Right ventricle myocardium inferior (tissue), 1 donor: ENCODE measurements at places on chromosomes 5 and 9.

DNA sequence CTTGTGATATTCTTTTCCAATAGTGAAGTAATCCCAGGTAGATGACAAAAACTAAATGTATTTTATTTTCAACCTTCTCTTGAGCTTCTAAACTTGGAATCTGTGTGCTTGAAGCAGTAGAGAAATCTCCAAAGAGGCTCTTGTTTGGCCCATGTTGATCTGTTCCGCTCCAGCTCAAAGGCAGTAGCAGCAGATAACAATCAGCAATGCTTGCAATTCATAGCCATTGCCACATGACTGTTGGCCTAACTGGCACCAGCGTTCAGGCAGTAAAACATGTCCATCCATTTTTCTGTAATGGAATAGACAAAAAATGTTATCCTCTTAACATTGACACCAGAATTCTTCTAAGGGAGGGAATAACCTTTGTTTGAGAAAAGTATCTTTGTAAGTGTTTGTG lies 270.7 kb upstream of the MSX2 start:
- DNase-seq, result no peak

- DNase-seq, result no peak
Observed at GRCh38 chr9:122779181-122779580, 9.6 kb upstream of the OR5C1 start.

DNA sequence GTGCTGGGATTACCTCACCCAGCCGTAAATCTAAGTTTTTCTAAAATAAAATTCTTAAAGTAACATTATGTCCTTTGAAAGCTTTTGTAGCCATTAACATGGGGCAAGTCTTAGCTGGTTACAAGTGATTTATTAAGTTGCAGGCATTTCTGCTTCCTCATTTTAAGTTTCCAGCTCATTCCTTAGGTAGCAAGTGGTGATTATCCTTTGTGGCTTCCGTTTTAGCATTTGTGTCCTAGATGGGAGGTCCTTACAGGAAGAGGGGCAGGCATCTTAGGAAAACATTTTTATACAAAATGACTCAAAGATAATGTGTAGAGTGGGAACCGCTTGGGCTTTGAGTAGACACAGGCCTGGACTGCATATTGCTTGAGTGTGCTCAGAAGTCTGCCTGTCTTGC lies 35.0 kb upstream of the ROPN1L start:
- no peak for DNase-seq

DNA sequence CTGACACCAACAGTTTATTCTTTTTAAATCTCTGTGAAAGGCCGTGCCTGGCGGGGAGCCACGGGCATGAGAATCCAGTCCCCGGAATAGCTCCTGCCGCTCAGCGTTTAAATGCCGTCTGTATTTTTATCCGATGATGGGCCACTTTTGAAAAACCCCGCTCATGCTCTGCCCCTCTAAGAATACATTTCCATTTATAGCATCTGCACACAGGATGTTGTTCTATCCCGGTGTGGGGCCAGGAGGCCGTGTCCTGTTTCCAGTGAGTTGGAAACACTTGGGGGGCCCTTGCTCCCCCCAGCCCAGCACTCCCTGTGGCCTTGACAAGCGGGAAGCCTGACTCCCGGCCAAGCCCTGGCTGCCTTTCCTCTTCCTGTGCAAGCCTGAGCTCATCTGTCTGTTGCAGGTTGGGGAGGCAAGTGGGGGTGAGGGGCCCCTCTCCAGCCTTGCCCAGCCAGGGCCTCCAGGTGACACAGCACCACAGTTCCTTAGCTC lies 39.0 kb downstream of the ERGIC1 start:
- DNase-seq, result peak; percentile 90

- no peak for DNase-seq
Observed at GRCh38 chr5:85000671-85001070, 616.0 kb upstream of the EDIL3 start.

DNA sequence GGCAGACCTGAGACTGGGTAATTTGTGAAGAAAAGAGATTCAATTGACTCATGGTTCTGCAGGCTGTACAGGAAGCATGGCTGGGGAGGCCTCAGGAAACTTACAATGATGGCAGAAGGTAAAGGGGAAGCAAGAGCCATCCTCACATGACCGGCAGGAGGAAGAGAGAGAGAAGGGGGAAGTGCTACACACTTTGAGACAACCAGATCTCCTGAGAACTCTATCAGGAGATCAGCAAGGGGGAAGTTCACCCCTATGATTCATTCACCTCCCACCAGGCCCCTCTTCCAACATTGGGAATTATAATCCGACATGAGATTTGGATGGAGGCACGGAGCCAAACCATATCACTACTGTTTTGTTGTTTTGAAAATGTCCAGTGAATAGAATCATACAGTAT lies 110.2 kb downstream of the DAPK1 start:
- no peak for DNase-seq

DNA sequence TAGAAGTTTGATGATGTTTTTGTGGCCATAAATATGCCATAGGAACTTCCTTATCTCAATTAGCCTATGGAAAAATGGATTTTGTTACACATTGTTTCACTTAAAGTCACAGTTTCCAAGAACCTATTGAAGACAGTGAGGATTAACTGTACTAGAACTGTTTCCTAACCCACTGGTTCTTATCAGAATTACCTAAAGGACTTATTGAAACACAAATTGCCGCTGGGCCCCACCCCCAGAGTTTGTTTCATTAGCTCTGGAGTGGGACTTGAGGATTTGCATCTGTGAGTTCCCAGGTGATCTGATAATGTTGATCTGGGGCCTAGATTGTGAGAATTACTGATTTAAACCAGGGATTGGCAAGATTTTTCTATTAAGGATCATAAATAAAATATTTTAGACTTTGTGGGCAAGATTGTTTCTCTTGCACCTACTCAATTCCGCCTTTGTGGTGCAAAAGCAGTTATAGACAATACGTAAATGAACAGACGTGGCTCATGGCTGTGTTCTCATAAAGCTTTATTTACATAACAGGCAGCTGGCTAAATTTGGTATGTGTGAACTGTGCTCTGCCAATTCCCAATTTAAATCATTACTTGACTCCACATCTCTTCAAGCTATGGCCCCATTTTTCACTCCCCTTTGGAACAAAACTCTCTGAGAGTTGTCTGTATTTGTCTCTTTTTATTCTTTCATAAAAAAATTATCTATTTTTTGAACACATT lies 9.3 kb downstream of the JAK2 start:
- DNase-seq, result no peak

- no peak for DNase-seq
Observed at GRCh38 chr9:84874596-84874995, 205.1 kb downstream of the NTRK2 start.

- DNase-seq, result no peak
Observed at GRCh38 chr5:174675916-174676315, 48.5 kb upstream of the MSX2 start.

DNA sequence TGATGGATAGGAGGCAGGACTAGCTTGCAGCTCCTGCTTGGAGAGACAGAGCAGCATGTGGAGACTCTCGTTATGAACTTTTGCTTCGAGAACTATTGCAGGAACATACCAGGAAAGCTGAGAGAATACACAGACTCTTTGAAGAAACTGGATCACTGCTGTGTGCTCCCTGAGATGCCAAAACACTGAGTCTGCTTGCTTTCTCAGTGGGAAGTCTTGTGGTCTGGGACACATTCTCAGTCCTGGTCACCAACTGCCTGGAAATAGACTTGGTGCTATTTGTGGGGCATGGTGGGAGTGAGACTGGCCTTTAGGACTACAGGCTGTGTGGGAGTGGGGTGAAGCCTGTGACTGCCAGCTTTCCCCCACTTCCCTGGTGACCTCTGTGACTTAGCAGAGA lies 252.6 kb downstream of the MED10 start:
- no peak for DNase-seq

DNA sequence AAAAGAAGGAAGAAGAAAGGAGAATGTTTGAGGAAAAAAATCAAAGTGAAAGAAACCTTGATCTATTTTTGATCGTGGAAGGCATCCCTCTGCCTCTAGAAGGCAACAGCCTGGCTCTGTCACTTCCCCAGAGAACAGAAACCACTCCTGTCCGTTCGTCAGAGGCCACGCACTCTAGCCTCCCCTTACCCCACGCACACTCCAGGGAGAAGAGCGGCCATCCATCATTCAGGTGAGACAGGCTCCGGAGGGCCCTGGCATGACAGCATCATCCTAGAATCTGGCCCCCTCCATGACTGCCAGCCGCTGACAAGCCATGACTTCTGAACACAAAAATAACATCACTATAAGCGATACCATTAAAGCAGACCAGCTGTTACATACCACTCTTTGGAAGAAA lies 135.8 kb downstream of the ROR2 start:
- DNase-seq, result no peak

GRCh38 chr5:125198270-125198974 lies 452.0 kb upstream of the ZNF608 start:
- DNase-seq, result peak; percentile 73

DNA sequence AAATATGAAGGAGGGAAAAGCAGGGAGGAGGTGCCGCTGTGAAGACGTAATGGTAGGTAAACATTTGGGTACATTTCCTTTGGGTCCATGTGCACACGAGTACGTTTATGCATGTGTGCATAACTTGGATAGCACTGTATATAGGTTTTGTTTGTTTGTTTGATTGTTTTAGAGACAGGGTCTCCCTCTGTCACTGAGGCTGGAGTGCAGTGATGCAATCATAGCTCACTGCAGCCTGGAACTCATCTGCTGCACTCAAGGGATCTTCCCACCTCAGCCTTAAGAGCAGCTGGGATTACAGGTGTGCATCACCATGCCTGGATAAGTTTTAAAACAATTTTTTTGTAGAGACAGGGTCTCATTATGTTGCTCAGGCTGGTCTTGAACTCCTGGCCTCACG lies 94.0 kb downstream of the THBS4 start:
- no peak for DNase-seq

DNA sequence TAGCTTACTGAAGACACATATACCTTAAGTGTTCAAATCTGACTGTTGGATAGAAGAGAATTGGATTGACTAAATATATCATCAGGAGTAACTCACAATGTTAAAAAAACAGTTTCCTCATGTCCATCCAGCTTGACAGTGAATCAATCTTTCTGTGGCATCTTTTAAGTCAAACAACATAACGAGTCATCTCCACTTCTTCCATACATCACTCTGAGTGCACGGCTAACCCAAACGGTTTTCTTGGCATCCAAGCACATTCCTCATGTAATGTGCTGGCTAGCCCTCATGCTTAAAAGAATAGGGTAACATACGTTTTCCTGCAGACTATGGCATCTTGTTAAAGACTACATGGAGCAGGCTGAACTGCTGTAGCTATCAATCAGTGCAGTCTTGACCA lies 291.5 kb upstream of the TRPC7 start:
- no peak for DNase-seq

GRCh38 chr9:93964685-93965084 lies 9.5 kb upstream of the BARX1 start:
- DNase-seq, result no peak

DNA sequence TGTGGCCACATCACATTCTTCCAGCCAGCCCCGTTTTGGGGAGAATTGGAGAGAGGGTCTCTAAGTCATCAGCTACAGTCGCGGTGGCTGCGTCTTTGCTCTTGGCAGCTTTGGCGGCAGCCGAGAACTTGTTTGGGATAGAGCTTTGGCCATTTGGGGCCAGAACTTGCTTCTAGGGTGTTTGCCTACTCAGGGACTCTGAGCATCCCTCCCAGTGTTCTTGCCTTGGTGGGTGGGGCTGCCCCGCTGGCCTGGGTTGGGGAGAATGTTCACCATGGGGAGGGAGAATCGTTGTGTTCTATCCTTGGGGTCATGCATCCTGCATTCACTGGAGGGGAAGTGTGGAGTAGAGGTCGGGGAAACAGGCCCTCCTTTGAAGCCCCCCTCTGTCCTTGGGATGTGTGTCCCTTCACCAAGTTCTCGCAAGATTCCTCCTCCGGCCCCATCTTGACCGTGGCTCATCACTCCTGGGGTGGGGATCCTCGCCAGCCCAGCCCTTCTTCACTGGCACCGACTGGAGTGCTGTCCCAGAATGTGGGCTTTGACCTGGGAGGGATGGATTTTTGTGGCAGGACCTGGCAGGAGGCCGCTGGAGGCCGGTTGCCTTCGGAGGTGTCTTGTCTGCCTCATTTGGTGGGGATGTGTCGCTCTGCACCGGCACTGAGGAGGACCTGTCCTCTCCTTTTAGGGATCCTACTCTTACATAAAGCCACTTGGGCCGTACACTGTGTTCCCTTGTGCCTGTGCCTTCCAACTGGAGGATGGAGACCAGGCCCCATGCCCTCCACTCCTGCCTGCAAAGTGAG lies 3.5 kb downstream of the PHF2 start:
- no peak for DNase-seq

DNA sequence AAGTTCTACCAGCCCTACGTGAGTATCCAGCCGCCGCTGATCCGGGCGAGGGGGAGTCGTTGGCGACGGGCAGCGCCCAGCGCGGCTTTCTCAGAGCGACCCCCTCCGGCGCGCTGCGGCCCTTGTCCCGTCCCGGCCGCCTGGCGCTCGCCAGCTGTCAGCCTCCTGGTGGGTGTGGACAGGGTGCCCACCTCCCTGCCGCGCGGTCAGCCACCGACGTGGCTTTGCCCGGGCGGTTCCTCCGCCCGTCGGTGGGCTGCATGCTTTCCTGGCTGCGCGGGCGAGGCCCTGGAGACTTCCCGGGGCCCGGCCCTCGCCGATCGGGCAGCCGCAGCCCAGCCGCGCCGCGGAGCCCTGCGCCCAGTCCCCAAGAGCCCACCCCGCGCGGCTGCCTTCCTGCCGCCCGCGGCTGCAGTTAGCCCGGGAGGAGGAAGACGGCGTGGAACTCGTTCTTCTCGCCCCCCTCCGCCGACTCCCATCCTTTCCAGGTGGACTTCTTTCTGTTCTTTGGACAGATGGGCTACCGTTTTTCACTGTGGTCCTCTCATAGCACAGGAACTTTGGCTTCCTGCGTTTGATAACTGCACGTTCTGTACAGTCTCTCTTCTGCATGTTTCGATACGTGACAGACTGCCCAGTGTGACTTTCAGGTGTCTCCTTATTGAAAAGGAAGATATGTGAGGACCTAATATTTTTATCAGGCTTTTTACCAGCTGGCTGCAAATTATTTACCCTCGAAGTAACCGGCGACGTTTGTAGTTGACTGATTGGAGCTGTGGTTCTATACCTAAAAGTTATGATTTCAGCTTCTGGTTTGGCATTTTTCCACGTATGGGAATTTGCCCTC lies 577 bp downstream of the AP3S1 start:
- DNase-seq, result no peak

DNA sequence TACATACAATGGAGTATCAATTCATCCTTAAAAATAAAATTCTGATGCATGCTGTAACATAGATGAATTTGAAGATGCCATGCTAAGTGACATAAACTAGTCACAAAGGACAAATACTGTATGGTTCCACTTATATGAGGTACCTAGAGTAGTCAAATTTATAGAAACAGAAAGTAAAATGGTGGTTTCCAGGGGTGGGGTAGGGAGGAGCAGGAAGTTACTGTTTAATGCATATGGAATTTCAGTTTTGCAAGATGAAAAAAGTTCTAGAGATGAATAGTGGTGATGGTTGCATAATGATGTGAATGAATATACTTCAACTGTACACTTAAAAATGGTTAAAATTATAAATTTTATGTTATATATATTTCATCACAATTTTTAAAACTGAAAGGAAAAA lies 57.3 kb upstream of the FNIP1 start:
- no peak for DNase-seq

GRCh38 chr9:27386571-27387091 lies 89.7 kb upstream of the EQTN start:
- DNase-seq, result no peak

GRCh38 chr9:107018861-107019545 lies 156.0 kb downstream of the ZNF462 start:
- no peak for DNase-seq

- no peak for DNase-seq
Observed at GRCh38 chr9:123590499-123590898, 234.5 kb downstream of the CRB2 start.

- DNase-seq, result no peak
Observed at GRCh38 chr9:109699019-109699418, 81.0 kb upstream of the PALM2AKAP2 start.
